BJ (cell line): ENCODE measurements at places on chromosomes 6 and 20.

- no peak for DNase-seq
These were observed at the start of gene NPEPL1 for GRCh38 chr20:58692579-58693225. NPEPL1 (plus strand) TSS chr20:58692800; CDS start chr20:58692901, 101 bp downstream.

- no peak for DNase-seq
These were observed 86.8 kb downstream of the CDC40 start for GRCh38 chr6:110266996-110267395.

DNA sequence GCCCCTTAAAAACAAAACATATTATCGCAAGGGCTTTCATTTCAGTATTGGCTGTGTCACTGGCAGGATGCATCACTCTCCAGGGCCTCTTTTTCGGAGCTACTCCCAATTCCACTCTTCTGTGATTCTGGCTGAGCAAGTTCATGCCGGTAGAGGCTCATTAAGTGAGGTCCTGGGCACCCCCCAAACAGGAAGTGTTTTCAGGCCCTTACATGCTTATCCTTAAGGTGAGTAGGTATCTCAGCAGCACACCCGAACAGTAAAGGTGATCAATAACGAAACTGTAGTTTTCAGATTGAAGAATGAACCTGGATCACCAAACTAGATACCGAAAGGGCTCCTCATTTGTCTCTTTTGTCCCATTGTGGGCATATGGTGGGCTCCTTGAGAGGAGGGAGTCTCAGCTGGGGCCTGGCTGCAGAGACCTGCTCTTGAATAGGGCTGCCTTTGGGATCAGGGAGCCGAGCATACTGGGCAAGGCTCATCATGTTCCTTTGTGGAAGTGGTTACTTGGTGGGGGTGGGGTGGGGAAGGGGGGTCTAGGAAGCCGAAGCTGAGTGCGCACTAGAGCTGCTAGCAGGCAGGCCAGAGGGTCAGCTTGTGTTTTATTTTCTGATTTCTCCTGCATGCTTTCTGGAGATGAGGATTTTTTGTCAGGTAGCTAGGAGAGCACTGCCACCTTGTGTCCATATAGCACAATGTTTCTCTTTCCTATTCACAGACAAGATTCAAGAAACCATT, 65.2 kb downstream of the CDS2 start:
- peak; percentile 28 for DNase-seq

GRCh38 chr6:76644231-76644630, 571.8 kb upstream of the IMPG1 start:
- DNase-seq, result no peak

- DNase-seq, result no peak
These were observed 5.7 kb upstream of the SASH1 start for GRCh38 chr6:148336901-148337300.

DNA sequence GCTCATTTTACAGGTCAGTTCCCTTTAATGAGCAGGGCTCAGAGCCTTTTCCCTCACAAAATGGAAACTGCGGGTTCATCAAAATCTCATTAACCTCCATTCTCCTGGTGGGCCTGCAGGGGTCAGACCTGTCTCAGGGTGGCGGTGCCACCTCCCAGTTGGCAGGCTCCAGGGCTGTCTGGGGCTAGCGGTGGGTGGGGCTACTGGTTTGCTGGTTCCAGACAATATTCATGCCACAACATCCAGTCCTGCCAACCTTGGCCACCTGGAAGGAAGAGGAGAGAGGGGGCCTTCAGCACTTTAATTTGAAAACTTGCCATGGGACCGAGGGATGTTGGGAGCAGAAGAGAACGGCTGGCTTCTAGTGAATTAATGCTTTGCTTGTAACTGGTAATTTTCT, 41.9 kb upstream of the CTNNBL1 start:
- DNase-seq, result no peak

DNA sequence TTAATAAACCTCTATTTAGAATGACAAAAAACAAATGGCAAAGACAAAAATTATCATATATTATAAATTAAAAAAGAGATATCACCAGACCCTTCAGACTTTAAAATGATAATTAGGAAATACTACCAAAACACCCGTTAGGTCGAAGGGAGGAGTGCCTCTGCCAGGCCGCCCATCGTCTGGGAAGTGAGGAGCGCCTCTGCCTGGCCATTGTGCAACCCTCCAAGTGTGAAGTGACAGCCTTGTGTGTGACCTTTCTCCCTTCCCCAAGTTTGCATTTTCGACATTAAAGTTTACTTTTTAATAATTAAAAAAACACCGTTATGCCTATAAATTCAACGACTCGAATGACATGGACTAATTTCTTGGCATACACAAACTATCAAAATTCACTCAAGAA, 64.5 kb upstream of the TASP1 start:
- no peak for DNase-seq

GRCh38 chr20:48625136-48625900, 202.5 kb downstream of the PREX1 start:
- no peak for DNase-seq

- DNase-seq, result no peak
These were observed 215.6 kb downstream of the FOXC1 start for GRCh38 chr6:1825277-1825676.

GRCh38 chr6:142874676-142875075, 70.3 kb downstream of the HIVEP2 start:
- no peak for DNase-seq

- DNase-seq, result no peak
These were observed 130.0 kb downstream of the TSHZ2 start for GRCh38 chr20:53101992-53102760.

DNA sequence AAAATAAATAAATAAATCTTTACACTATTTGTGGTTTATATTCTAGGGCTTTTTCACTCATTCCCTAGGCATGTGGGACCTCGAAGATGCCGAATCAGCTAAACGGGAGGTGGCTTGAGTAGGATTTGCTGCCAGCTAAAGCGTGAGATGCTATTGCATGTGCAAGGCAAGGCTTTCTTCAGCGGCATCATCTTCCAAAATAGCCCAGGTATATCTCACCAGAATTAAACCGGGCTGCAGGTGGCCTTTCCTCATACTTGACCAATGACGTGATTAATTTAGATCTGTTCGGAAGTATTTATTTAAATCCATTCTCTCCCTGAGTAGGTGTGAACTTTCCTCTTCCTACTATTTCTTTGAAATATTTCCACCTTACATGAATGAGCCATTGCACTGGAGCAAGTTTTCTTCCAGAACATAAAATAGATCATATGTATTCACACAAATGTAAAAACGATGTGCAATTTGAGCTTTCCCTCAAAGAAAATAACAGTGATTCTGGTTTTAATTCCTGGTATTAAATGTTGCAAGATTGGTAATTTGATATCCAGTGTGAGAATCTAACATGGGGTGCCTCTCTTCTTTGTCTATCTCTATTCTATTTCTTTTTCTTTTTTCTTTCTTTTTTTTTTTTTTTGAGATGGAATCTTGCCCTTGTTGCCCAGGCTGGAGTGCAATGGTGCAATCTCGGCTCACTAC, 24.3 kb upstream of the ZNF217 start:
- DNase-seq, result no peak

GRCh38 chr6:131244942-131245341, 109.7 kb downstream of the AKAP7 start:
- DNase-seq, result no peak

- no peak for DNase-seq
These were observed 28.8 kb upstream of the CCDC167 start for GRCh38 chr6:37528541-37528940.

DNA sequence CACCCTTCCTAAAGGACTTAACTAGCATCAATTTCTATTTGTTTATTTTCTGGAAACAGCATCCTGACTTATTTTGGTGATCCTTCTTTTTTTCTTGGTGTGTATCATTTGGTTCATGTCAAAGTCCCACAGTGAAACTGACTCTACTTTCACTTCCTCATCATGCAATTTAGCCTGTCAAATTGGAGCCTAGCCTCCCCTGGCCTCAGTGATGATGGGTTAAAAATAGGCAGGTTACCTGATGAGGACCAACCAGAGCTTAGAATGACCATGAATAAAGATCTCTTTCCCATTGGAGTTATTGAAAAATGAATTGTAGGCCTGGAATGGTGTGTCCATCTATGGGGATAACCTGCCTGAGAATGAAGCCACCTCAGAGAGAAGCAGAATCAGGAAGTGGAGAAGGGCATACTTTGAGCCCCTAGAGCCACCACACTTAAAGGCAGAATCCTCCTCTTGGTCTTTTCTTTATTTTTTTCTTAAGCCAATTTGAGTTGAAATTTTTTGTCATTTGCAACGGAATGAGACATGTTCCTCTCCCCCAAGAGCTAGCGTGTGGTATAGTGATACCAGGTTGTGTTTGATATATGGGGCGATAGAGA, 105.6 kb downstream of the BTBD3 start:
- DNase-seq, result no peak

DNA sequence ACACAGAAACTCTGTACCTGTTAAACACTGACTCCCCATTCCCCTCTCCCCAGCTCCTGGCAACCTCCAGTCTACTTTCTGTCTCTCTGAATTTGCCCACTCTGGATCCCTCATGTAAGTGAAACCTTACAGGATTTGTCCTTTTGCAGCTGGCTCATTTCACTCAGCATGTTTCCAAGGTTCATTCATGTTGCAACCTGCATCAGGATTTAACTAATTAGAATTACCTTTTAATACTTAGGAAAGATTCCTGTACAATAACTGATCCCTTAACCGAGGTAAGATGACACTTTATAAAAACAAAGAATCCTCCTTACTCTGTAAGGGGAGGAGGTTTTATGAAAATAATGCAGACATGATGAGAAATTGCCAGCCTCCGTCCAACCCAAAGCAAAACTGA, 113.1 kb upstream of the MTHFD1L start:
- DNase-seq, result no peak

- no peak for DNase-seq
These were observed 2.9 kb downstream of the RANBP9 start for GRCh38 chr6:13708736-13709135.

DNA sequence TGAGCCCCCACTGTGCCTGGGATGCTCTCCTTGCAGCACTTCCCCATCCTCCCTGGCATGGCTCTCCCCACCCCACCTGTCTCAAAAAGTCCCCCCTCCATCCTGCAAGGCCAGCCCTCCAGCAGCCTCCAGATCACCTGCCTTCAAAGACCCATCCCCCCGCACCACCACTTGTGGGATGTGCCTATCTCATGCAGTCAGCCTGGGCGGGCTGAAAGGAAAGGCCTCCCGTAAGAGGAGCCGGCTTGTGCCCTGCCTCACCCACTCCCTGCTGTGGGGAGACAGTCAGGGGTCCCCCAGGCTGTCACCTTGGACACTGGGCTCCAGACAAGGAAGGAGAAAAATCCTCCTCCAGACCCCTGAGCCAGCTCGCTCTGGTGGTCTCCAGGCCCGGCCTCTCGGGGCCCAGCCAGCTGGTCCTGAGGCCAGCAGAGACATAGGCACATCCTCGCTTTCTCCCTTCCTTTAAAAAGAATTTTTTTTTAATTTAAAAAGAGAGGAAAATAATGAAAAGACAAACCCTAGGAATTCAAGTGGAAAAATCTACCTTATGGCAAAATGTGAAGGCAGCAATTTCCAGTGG, 77.3 kb downstream of the GRM4 start:
- DNase-seq, result no peak

- peak; percentile 29 for DNase-seq
These were observed 348.4 kb downstream of the TPBG start for GRCh38 chr6:82711971-82712370.

- no peak for DNase-seq
These were observed 2.3 kb upstream of the TREM1 start for GRCh38 chr6:41288754-41289129.

- no peak for DNase-seq
These were observed 180.0 kb upstream of the SMLR1 start for GRCh38 chr6:130647246-130647645.

GRCh38 chr6:150152891-150153876, 10.3 kb downstream of the PPP1R14C start:
- DNase-seq, result no peak

GRCh38 chr20:60215816-60216730, 257.9 kb downstream of the CDH26 start:
- DNase-seq, result no peak

DNA sequence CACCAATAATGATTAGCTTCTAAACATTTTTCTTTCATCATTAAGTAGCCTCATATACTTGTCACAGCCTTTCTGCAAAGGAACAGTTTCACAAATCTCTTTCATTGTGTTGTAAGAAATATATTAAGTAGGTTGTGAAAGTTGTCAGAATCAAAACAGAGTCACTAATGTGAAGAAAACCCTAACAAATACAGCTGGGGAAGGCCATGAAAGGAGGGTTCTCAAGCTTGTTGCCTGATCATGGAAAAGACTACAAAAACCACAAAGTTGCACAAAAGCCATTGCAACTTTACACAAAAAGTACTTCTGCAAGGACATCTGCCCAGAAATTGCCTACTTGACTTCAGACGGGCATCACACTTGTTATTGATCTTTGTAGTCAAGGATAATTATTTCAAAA, 216.1 kb downstream of the ALDH8A1 start:
- no peak for DNase-seq

GRCh38 chr20:18837718-18838117, 24.1 kb downstream of the SCP2D1 start:
- no peak for DNase-seq

DNA sequence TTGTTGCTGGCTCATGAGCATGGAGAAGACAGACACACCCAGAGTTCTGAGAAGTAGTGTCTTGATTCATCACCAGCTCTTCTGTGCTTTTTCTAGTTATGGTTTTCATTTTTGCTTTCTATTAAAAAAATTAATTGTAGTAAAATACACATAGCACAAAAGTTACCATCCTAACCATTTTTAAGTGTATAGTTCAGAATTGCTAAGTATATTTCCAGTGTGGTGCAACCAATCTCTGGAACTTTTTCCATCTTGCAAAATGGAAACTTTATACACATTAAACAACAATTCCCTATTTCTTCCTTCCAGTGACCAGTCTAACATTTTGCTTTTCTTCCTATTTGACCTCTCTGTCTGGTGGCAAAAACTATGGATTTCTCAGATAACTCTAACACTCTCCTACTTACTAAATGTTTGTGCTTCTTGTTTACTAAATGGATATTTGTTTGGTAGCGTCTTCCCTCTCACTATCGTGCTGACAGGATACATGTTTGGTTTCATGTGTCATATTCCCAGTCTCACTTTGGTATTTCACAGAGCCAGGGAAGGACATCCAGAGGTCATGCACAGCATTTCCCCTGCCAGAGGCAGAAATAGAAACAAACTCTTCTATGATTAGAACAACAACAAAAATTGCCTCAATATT, 40.6 kb downstream of the TXLNB start:
- DNase-seq, result no peak

DNA sequence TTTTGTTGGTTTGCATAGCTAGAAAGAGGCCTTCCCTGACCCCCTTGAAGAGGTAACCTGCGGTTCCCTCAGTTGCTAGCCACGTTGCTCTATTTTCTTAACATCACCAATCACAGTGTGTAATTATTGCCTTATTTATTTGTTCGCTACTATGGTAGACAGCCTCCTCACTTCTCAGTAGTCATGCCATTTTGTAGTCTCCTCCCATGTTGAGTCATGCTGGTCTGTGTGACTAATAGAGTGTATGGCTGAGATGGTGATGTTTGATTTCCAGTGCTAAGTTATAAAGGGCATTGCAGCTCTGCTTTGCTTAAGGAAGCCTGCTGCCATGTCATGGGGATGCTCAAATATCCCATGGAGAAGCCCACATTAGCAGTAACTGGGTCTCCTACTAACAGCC, 236.6 kb upstream of the CHD6 start:
- no peak for DNase-seq

- no peak for DNase-seq
These were observed at the start of gene PRSS35 for GRCh38 chr6:83511901-83512681. PRSS35 (plus strand) TSS chr6:83512534; CDS start chr6:83523442, 10,908 bp downstream.
